ENCODE measurements at places on chromosomes 3 and 15.
A peak's percentile ranks its signal among the peaks of the same experiment; 100 is the strongest.

DNA sequence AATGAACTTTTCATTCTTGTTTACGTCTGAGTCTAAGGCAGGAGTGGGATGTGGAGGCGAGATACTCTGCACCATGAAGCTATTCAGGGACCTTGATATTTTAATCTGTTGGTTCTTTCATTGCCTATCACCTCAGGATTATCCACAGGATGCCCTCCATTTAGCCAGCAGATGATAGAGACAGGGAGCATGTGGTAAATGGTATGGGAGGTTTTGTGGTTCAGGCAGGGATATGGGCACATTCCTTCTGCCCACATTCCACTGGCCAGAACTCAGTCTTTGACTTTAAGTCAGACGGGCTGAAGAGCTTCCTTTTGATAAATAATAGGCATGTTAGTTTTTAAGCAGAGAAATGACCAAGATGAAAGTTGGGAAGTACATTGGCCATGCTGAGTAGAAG, 548.0 kb upstream of the CCDC54 start:
- DNase-seq = no peak

- DNase-seq = no peak
Observed at GRCh38 chr3:41593774-41594173, 368.1 kb downstream of the ULK4 start.

DNA sequence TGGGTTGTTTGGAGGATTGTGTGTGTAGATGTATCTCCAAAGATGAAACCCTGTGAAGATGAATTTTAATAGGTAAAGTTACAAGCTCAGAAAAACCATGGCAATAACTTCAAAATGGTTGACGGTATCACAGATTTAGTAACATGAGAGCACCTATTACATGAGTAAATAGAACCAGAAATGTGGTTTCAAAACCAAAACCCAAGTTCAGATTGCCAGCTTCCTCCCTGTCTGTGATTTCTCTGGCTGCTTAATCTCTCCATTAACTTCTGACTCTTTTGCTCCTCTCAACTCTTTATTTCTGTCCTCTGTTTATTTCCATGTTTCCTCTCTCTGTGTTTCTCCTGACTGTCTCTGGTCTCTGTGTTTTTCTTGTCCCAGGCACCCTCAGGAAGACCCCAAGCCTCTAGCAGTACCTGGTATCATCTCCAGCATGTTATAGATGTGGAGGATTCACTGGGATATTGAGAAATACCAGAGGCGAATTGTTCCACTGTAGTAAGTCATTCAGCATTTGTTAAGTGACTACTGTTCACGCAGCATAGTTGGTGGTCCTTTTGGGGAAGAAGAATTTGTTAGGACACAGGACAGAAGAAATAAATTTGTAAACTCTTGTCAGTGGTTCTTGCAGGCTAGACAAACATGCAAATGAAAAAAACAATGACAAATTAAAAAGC, 138.8 kb downstream of the BBX start:
- no peak for DNase-seq

GRCh38 chr3:106367496-106367895, 498.7 kb upstream of the CBLB start:
- no peak for DNase-seq

- DNase-seq = no peak
Observed at GRCh38 chr3:150793641-150794040, 30.7 kb upstream of the SIAH2 start.

DNA sequence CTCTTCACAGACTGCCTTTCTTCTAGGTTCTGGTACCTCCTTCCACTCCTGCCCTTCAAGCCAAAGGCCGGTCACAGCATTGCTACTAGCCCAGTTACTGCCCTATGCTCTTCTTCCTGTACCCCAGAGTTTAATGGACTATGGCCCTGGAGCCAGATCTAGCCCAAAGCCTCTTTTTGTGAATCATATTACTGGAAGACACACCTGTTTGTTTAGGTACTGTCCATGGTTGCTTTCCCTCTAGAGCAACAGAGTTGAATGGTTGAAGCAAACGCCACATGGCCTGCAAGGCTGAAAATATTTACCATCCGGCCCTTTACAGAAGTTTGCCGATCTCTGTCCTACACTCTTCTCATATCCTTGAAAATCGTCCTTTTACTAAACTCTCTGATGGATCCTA, 47.0 kb downstream of the PDZRN3 start:
- no peak for DNase-seq

- DNase-seq = no peak
Observed at GRCh38 chr3:183466575-183466974, 38.2 kb upstream of the MCF2L2 start.

GRCh38 chr3:30702828-30703397, 96.5 kb downstream of the TGFBR2 start:
- DNase-seq = no peak

GRCh38 chr3:46110701-46111493, 83.6 kb upstream of the XCR1 start:
- no peak for DNase-seq

GRCh38 chr3:72576563-72576962, 271.7 kb downstream of the SHQ1 start:
- DNase-seq = no peak

- DNase-seq = no peak
Observed at GRCh38 chr3:173826416-173826815, 428.9 kb downstream of the NLGN1 start.

GRCh38 chr3:171832989-171833388, 10.2 kb upstream of the TMEM212 start:
- no peak for DNase-seq

DNA sequence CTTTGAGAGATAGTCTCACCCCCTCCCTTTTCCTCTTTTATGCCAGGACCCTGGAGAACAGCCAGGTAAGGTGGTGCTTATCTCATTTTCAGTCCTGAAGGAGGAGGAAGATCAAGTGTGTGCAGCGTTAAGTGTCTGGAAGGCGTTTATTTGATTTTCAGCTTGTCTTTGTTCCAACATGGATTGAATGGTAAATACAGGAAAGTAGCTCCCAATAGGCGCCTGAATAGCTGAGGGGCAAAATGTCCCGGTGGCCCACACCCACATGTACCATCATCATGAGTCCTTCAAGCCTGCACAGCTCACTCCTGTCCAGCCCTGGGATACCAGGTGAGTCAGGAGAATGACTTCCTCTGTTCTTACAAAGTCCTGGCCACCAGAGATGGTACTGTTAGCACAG, 73.5 kb downstream of the CEMIP start:
- DNase-seq = no peak

DNA sequence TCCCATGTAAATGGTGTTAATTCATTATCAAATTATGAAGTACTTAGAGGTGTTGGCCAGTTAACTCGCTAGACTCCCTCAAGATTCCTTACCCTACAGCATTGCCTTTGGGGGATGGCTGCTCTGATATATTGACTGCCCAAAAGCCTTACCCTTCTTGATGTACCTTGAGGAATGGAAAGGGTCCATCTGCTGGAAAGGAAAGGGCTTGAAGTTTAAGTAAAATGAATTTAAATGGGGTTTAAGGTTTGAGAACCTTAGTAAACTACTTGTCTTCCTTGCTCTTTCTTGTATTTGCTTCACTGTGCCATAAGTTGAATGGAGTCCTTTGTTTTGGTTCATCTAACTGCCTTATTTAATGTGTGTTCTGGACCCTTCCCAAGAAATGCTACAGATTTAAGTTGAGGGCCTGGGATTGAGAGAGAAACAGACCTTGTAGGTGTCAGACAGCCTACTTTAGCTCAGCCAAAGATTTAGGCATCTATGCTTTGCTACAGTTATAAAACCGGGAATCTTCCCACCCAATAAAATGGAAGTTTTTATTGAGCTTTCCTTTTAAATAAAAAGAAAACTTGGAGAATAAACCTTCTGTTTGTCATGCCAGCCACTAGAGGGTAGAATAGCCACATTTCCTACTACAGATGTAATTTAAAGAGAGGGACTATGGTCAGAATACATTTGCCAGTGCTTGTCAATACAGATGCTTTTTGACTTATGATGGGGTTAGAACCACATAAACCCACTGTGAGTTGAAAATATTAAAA, 25.3 kb downstream of the CMSS1 start:
- DNase-seq = no peak

GRCh38 chr3:171347301-171348039, 112.7 kb downstream of the TNIK start:
- DNase-seq = no peak

- DNase-seq = no peak
Observed at GRCh38 chr3:119659606-119660291, 640 bp downstream of the POPDC2 start.

- no peak for DNase-seq
Observed at GRCh38 chr3:195750797-195751520, 30.2 kb downstream of the MUC20 start.

DNA sequence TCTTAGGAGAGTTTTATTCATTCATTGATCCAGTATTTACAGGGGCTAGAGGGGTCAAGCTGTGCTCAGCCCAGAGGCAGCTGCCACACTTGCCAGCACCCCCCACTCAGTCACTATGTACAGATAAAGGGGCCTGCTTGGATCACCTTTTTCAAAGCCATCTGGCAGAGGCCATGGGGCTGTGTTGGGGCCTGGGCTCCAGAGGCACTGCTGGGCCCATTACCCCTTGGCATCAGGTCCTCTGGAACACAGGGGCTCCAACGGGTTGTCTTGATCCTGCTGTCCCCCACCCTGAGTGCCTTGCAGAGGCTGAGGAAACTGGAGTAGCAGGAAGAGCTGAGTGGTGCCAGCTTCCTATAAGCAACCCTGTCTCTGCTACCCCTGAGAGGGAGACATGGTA, 43.9 kb downstream of the SEMA3G start:
- DNase-seq = no peak

DNA sequence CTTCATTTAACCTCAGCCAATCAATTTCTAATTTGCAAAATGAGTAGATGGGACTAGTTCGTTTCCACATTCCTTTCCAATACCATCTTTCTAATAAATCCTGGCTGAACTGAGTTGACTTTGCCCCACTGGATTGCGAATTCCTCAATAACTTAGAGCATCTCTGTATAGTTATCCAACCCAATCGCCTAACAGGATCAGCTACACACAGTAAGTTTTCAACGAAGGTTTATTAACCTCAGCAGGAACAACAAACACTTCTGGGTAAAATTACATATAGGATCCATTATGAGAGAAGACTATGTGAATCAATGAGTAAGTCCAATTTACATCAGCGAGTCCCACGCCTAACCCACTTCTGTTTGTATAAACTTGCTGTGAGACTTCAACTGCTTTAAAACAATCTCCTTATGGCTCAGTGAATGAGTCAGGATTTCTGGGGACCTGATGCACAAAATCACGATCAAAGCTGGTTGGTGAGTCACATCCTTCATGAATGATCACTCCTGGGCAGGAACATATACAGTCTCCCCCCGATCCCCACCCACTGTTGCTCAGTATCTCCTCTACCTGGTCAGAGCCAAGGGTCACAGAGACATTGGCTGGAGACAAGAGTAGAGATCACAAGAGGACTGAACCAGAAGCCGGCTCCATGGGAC, 142.8 kb downstream of the EDEM1 start:
- DNase-seq = peak; percentile 34

- DNase-seq = no peak
Observed at GRCh38 chr3:154161806-154162205, 40.6 kb downstream of the ARHGEF26 start.

- DNase-seq = no peak
Observed at GRCh38 chr3:89617706-89618105, 510.3 kb downstream of the EPHA3 start.

- no peak for DNase-seq
Observed at GRCh38 chr3:39156421-39156820, 3.0 kb upstream of the CSRNP1 start.

DNA sequence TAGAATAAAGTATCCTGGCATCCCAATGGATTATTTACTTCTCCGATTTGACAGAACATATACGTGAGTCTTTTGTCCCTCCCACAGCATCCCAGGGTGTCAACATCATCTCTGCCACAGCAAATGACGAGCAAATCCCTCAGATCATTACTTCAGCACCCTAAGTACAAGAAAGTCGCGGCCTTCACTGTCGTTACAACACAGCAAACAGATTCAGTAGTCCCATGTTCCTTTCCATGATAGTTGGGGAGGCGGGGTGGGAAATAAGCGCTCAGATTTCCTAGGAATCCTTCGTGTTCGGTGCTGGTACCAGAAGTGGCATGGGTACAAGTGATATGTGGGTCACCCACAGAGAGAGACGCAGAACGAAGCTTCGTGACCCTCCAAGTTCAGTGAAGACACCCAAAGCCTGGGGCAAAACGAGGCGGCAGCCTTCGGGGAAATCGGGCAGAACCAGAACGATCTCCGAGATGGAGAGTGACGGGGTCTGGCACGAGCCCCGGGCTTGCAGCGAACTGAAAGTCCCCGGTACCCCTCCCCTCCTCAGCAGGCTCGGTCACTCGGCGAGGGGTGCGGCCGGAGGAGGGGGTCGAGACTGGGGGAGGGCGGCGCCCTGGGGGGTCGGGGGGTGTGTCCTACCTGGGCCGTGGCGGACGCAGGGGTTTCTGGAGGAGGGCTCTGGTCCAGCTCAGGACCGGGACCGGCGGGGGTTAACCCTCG, 619 bp downstream of the TTBK2 start:
- DNase-seq = no peak

- DNase-seq = no peak
Observed at GRCh38 chr3:194255252-194256039, 95.7 kb downstream of the CPN2 start.

- no peak for DNase-seq
Observed at GRCh38 chr15:48580736-48581135, 64.8 kb downstream of the FBN1 start.

GRCh38 chr3:177127008-177127407, 70.3 kb downstream of the TBL1XR1 start:
- no peak for DNase-seq

- DNase-seq = no peak
Observed at GRCh38 chr3:178684881-178685590, 148.8 kb downstream of the KCNMB2 start.
